Iris pigment epithelial cell (primary cell): ENCODE measurements at places on chromosomes 6 and 20.
A peak's percentile ranks its signal among the peaks of the same experiment; 100 is the strongest.

DNA sequence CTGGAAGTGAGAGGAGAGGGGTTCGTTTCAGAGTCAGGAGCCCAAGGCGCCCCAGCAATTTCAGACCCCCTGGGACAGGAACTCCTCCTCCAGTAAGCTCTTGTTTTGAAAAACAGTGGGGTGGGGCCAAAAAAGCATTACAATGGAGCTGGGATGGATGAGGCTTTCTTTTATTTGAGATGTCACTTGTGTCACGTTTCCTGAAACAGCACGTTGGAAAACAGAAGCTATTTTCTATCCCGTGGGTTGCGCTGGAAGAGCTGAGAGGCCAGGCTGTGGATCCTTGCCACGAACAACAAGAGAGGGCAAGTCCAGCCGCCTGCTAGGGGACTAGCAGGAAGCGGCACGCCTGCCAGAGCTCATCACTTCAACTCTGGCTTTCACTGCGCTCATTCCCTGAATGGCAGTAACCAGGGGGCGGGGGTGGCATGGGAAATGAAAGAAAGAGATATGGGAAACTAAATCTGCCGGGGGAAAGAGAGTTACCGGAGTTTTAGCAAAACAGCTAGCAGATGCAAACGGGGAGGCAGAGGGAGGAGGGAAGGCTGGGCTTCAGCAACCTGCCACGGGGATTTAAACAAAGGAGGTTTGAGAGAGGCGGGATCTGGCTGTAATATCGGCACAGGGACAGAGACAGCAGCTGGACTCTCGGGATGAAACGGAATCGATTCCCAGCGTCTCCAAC is 34.6 kb downstream of the GCNT2 start:
- DNase-seq = peak; percentile 43

DNA sequence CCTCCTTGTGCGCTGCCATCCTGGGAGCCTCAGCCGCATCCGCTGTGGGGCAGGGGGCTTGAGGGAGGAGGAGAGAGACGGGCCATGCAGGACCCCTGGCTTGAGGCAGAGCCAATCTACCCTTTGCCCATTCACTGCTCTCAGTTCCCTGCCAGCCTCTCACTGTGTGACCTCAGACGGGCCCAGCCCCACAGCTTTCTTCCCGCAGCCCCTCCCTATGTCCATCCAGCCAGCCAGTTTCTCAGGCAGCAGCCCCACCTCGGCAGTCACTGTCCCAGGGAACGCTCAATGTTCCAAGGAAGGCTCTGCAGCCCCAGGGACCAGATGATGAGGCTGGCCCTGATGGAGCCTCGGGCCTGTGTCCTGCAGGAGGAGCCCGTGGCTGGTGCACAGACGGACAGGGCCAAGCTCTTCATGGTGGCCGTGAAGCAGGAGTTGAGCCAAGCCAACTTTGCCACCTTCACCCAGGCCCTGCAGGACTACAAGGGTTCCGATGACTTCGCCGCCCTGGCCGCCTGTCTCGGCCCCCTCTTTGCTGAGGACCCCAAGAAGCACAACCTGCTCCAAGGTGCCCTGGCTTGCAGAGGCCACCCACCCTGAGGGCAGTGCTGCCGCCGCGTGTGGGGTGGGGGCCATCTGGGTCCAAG is 3.9 kb upstream of the TNFRSF6B start:
- DNase-seq = no peak

- DNase-seq = no peak
Measured at GRCh38 chr6:143248359-143248758, 187.7 kb downstream of the AIG1 start.

DNA sequence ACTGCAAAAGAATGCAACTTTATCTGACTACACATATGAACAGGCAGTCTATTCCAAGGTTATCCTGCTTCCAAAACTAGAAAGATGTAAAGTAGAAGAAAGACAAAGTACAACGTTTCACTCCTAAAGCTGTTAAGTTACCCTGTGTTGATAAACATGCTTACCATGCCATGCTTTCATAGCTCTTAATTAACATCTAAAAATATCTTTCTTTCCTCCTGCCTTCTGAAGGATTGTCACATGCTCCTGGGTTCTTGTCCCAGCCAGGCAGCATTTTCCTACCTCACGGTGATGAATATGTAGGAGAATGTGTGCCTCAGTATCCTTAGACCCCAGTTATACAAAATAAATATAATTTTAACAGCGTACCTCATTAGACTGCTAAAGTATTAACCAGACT is 344.6 kb downstream of the SYNE1 start:
- no peak for DNase-seq

DNA sequence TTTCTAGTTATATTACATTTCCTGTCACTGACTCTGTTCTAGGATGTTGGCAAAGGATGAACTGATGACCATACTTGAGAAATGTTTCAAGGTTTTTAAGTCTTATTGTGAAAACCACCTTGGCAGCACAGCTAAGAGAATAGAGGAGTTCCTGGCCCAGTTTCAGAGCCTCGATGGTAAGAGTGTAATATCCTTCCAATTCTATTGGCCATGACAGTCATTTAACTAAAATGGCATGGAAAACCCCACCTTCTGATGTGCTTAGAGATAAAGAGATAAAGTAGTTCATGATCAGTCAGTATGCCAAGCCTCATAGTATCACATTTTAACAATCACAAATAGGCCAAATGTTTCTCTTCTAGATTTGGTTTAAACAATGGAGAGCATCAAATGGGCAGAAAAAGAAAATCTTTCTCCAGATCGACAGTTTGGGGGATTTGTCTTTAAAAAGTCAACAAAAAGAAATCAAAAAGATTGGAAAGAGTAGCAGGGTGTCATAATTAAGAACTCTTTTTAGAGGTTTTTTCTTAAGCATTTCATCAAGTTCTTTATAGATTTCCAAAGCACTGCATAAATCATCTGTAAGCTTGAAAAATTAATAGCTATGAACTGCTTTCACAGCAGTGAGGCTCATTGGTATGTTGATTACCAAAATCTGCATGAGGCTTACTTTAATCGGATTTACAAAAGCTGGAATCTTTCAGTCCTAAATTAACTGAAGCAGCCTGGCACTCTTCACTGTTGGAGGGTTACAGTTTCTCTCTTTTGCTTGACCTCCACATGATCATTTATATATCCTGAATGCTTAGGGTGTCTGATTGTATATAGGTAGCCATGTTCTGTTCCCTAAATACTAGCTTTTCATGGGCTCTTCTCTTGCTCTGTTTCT is 48.7 kb downstream of the AKIRIN2 start:
- DNase-seq = no peak

DNA sequence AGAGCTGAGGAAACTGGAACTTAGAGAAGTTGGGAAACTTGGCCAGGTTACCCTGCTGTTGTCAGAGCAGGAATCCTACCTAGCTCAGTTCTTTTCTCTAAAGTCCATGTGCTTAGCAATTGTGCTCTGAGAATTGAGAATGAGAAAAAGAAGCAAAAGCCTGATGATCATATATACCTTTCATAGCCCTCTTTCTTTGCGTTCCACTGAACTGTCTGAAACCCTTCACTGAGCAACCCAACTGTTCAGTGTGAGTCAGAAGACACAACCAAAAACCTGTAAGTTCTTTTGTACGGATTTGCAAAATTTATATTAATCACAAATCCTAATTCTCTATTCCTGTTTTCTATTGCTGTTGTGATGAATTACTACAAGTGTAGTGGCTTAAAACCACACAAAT is 80.6 kb downstream of the PHF3 start:
- no peak for DNase-seq
